ENCODE measurements at places on chromosomes 5 and 9.

- DNase-seq, result no peak
Measured at GRCh38 chr5:132473019-132473531, 17.5 kb downstream of the IRF1 start.

- peak; percentile 52 for DNase-seq
Measured at GRCh38 chr9:122346478-122347347, 24.1 kb upstream of the PTGS1 start.

DNA sequence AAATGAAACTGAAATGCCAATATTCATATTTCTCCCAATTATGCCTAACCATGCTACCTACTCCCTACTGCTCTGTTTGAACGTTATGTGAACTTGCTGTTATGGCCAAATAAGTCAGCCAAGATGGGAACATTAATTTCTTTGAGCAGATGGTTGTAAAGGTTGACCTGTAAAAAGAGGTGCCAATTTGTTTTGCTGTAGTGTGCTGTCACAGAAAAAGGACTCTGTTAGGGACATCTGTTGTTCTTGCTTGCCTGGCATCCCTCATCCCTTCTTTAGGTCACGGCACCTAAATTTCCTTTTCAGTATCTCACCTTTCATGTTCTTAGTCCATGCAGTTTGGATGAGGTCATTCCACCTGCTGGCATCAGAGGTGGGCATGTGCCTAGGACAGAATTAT lies 35.4 kb downstream of the GDNF start:
- no peak for DNase-seq

DNA sequence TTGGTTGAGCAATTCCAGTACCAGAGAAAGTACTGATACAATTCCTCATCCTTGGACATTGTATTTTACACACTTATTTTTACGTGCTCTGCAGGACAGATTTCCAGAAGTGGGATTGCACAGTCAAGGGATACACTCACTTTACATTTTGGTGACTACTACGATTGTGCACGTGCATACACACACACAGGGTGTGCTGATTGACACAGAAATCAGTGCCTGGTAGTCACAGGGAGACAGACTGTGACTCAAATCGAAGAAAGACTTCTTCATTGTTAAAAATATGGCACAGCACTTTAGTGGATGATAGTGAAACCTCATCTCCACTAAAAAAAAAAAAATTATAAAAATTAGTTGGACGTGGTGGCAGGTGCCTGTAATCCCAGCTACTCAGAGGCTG lies 1.5 kb downstream of the GARIN3 start:
- no peak for DNase-seq

GRCh38 chr9:117156771-117157535 lies 257.9 kb downstream of the ASTN2 start:
- DNase-seq, result no peak

GRCh38 chr5:123091298-123092222 lies 2.5 kb downstream of the PRDM6 start:
- peak; percentile 36 for DNase-seq

DNA sequence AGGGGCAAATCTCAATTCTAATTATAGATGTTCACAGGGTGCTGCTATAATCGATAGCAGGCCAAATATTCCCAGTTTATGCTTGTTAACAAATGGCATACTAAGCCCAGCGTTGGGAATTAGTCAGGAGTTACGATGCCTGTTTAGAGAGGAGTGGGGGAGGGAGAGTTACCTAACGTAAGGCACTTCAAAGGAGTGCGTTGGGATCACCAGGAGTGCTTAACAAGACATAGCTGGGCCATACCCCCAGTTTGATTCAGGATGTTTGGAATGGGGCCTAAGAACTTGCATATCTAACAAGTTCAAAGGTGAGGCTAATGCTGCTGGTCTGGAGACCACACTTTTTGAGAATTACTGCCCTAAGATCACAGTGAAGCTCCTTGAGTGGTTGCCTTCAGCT lies 14.5 kb upstream of the SRP19 start:
- DNase-seq, result no peak

- DNase-seq, result no peak
Measured at GRCh38 chr5:1727571-1727970, 72.1 kb downstream of the MRPL36 start.

DNA sequence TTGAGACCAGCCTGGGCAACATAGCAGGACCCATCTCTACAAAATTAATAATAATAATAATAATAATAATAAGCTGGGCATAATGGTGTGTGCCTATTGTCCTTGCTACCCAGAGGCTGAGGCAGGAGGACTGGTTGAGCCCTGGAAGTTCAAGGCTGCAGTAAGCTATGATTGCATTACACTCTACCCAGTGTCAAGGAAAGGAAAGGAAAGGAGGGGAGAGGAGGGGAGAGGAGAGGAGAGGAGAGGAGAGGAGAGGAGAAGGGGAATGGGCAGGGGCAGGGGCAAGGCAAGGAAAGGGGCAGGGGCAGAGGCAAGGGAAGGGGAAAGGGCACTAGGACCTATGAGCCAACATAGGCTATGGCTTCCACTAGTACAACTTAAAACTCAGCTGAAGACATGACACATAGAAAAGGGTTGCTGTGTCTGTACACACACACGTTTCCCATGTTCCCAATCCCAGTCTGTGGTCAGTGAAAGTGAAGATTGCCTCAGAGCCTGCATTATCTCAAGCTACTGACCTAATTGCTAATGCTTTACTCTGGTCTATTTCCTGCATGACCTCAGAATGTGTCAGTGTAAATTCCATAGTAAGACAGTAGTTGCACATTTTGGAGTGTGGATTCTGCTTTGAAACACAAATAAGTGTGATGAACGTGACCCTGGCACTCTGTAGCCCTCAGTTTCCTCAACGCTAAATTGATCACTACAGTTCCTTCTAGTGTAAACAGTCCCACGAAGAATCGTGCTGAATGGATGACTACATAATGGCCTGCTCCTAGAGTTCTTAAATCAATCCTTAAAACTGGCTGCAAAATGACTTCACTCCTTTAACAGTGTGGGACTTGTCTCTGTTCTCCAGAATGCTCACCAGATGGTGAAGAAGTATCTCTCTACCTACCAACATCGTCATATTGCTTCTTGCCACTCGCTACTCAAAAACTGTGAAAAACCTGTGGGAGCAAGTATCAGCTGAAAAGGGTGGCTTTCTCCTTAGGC lies 497.0 kb downstream of the RAB3C start:
- DNase-seq, result peak; percentile 70

GRCh38 chr9:34375901-34376595 lies 650 bp downstream of the MYORG start:
- peak; percentile 68 for DNase-seq

- DNase-seq, result no peak
Measured at GRCh38 chr5:54109626-54110330, 200.6 kb downstream of the ARL15 start.

GRCh38 chr5:14663734-14664269 lies 716 bp upstream of the OTULIN start:
- DNase-seq, result peak; percentile 50

DNA sequence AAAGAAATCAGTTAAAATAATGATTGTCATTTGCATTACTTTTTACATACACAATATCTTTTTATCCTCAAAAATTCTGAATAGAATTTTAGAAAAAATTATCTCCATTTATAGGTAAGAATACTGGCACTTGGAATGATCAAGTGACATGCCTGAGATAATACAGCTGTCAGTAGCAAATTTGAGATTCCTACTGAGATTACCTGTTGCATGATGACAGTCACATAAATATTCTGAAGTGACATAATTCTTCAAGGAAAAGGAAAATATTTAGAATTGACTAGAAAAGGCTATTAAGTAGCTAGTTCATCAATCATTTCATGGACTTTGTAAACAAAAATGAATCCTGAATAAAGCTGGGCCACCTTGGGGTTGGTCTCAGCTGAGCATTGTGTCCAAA lies 15.2 kb upstream of the ENC1 start:
- no peak for DNase-seq

DNA sequence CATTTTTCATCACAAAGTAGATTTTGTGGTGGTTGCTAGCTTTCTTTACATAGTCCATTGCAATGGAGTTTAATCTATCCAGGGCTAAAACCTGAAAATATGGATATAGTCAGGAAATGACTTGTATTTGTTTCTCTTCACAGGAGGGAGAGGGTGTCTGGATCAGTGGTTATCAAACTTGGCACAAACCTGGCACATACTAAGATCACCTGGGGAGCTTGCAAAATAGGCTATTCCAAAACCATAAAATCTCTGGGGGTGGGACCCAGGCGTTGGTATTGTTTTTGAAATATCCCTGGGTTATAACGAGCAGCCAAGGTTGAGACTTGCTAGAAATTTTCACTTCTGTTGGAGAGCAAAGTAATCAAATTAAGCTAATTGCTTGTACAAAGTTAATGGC lies 179.9 kb downstream of the PCSK1 start:
- no peak for DNase-seq

GRCh38 chr5:112979723-112980122 lies 3.1 kb downstream of the DCP2 start:
- DNase-seq, result no peak

DNA sequence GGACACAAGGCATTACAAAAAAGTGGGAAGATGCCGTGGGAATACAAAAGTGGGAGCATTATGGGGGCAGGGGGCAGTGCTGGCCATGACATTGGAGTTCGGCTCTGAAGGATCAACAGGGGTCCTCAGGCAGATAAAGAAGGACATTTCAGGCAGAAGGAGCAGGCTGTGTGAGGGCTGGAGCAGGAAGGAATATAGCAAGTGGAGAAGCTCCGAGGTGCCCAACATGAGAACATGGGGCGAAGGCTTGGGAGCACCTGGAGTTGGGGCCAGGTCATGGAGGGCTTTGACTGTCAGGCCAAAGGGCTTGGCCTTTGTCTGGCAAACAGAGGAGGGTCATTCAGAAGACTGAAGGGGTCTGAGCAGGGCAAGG lies 2.5 kb downstream of the B4GALT7 start:
- no peak for DNase-seq

DNA sequence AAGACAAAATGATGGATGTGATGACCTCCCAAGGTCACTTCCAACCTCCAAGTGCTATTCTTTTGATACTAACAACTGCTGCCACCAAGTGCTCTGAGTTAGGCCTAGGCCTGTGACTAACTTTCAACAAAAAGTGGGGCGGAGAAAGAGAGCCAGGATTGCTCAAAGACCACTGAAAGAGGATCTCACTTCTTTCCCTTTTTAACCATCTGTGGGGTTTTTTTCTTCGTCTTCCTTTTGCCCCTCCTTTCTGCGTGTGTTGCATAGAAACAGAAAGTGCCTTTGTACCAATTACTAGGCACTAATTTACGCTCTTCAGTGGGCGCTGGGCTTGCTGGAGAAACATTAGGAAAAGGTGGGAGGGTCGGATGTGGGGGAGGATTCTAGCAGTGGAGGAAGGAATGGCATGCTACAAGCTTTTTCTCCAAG lies 8.0 kb downstream of the KLF9 start:
- DNase-seq, result peak; percentile 71

GRCh38 chr5:84231433-84231832 lies 153.2 kb downstream of the EDIL3 start:
- DNase-seq, result no peak

GRCh38 chr9:68919661-68920060 lies 94.3 kb downstream of the PRKACG start:
- no peak for DNase-seq

- DNase-seq, result no peak
Measured at GRCh38 chr9:6460189-6460768, 47.3 kb downstream of the UHRF2 start.

DNA sequence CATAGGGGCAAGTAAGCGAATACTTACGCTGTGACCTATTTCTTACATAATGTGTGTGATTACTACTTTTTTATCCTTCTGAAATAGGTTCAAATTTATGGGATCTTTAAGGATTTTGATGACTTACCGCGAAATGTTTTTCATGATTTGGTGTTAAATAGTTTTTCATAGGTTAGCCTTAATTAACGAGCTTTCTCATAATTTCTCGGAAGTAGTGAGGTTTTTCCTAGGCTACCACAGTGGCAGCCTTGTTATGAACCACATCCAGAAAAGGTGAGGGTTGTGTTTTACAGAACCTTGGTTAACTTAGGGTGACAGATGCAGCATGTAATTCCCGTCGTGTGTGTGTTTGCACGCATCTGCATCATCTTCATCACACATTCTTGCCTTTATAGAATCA lies 1.3 kb downstream of the SH3GL2 start:
- DNase-seq, result no peak

DNA sequence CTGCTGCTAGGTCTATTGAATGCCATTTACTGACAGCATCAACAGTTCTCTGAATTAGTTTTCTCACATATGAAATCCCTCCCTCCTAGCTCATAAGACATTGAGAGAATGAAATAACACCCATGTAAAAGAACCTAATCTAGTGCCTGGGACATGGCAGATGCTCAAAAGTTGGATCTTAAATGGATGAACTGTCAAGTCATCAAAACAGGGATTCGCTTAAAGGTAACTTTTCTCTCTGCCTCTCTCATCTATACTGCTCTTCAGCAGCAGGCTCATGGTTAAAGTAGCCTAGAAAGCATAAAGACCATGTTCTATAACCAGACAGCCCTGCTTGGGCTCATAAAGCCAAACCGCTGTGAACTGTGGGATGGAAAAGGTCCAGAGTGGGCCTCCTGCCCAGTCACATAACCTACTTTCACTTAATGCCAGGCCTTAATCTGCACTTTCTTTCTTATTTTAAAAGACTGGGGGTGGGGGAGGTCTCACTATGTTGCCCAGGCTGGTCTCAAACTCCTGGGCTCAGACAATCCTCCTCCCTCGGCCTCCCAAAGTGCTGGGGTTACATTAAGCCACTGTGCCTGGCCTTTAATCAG lies 3.7 kb downstream of the TMEM245 start:
- peak; percentile 82 for DNase-seq

- DNase-seq, result no peak
Measured at GRCh38 chr5:121945261-121945660, 16.5 kb upstream of the SRFBP1 start.

GRCh38 chr5:161042443-161042842 lies 190.4 kb upstream of the ATP10B start:
- DNase-seq, result no peak

GRCh38 chr5:87411973-87412629 lies 629 bp downstream of the CCNH start:
- peak; percentile 61 for DNase-seq

DNA sequence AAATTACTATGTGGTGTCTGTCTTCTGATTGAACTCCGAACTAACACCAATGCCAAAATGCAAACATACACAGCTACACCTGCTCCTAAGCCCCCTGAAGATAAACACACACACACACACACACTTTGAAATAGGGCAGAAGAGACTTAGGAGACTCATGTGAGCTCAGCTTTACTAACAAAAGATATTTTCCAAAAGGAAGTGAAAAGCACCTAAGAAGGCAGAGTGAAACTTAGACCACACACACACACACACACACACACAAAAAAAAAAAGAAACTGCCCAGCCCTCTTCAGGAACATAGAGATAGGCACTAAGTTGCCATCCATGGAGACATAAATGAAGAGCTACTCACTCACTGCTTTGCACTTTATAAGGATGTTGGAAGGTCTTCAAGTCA lies 45.2 kb upstream of the APC start:
- DNase-seq, result no peak

- no peak for DNase-seq
Measured at GRCh38 chr5:34501840-34502239, 154.3 kb upstream of the RAI14 start.

GRCh38 chr9:105881654-105882349 lies 187.5 kb downstream of the TMEM38B start:
- DNase-seq, result peak; percentile 73
